NCI-H1694 treated with DMSO at 0.1 percent for 48 hours (cell line): ENCODE measurements at places on chromosomes 16 and 17.

DNA sequence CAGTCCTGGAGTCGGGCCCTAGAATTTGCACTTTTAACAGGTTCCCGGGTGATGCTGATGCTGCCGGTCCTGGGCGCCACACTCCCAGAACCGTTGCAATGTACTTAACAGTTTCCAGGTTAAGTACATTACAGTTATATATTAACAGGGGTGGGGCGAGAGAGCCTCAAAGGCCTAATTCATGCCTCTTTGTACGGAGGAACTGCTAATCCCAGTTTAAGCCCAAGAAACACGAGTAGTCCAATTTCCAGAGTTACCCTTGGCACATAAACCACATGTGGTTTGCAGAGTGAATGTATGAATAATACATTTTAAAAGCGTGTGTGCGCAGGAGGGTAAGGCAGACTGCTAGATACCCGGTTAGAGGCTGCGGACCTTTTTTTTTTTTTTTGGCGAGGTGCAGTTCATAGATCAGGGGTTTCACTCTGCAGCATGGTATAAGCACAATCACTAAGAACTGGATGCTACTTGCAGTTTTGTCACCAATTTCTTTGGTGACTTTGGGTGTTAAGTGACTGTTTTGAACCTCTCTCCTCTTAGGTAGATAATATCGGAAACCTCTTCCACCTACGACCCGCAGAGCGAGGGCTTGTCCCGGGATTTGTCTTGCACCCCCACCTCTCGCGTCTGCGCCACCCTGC is 713 bp downstream of the COX11 start:
- DNase-seq, result no peak

DNA sequence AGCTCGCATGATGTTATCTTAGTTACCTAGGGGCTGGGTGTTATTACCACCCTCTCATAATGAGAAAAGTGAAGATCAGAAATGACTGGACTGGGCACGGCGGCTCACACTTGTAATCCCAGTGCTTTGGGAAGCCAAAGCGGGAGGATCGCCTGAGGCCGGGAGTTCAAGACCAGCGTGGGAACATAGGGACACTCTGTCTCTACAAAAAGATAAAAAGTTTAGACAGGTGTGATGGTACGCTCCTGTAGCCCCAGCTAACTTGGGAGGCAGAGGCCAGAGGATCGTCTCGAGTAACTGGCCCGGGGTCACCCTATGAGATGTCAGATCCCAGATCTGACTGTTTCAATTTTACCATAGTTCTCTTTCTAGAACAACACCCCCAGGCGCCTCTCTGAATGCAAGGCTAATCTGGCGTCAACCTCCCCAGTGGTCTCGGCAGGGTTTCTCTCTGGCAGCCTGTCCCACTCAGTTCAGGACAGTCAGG is 1.9 kb upstream of the CCDC102A start:
- no peak for DNase-seq

DNA sequence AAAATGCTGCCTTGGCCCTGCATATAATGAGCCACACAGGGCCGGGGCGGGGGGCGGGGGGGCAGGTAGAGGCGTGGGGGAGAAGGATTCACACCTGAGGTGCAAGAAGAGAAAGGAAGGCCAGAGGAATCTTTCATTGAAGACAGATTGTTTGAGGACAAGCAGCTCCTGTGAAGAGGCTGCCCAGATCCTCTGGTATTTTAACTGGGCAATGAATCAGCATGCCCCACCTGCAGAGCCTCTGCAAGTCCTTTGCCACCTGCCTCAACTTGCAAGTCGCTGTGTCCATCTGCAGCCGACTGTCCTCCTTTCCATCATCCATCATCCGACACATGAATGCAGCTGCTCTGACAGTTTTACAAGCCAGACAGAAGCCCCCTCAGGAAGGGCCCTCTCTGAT is 1.2 kb upstream of the SOST start:
- no peak for DNase-seq

GRCh38 chr16:6381896-6382295 is 950.7 kb upstream of the RBFOX1 start:
- DNase-seq, result no peak

DNA sequence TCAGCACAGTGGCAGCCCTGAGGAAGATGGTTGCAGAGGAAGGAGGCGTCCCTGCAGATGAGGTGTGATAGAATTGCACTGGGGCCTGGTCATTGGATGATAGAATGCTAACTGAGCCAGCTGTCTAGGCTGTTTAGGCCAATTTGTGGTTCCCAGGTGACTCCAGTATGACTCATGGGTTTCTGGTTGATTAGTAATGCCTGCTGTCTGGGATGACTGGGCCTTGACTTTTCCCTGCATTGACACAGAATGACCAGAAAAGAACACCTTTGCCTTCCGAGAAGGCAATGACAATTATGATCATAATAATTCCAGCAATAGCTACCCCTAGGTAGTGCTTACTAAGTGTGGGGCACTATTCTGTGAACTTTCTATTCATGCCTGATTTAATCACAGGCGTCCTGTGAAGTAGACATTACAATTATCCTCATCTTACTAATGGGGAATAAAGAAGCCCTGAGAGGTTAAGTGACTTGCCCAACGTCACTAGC is 31.5 kb downstream of the USP43 start:
- no peak for DNase-seq

DNA sequence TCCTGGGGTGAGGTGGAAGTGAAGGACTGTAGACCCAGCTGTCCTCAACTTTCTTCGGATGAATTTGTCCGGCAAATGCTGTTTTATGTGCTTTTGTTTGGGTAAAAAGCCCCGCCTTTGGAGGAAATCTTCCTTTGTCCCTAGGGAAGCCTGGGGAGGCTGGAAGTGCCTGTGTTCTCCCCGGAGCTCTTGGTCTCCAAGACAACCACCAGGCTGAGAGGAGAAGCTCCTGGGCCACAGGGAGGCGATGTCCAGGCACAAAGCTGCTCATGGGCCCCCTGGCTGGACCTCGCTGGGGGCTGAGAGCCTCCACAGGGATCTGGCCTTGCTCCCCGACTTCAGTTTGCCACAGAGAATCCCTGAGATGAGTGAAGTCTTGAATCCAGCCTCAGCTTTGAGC is 293.1 kb upstream of the N4BP1 start:
- no peak for DNase-seq

- DNase-seq, result peak; percentile 42
Observed at GRCh38 chr17:45223539-45224528, 2.1 kb downstream of the FMNL1 start.

GRCh38 chr17:78379131-78379491 is 662 bp downstream of the PGS1 start:
- no peak for DNase-seq

GRCh38 chr17:51682115-51682514 is 421.8 kb downstream of the UTP18 start:
- DNase-seq, result no peak

DNA sequence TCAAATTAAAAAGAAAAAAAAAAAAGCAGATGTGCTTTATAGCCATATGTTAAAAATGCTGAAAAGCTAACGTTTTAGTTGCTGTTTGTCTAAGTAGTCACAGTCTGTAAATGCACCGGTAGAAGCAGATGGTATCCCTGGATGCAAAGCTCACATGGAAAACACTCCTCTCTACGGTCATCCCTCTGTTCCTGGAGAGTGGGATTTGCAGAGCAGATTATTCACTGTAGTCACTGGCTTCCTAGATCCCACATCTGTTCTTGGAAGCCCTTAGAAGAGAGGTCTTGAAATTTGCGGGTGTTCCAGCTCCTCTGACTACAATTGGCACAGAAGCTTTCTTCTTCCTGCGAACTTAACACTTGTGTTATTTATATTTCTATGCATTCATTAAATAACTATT is 186.6 kb downstream of the PMP22 start:
- no peak for DNase-seq

DNA sequence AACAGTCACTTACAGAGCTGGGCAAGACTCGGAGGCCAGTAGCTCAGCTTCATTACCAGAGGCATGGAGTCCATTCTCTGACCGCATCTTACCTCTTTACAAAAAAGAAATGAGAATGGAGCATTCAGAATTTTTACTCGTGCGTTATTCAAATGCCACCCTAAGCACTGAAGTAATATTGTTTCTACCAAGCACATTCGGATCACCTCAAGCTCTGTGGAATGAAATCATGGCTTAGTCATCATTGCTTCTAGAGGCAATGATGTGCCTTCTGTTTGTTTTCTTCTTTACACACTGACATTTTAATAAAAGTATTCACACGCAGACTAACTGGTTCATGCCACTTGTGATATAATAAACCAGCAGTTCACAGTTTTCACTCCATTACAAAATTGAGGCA is 206.8 kb downstream of the PHKB start:
- no peak for DNase-seq

DNA sequence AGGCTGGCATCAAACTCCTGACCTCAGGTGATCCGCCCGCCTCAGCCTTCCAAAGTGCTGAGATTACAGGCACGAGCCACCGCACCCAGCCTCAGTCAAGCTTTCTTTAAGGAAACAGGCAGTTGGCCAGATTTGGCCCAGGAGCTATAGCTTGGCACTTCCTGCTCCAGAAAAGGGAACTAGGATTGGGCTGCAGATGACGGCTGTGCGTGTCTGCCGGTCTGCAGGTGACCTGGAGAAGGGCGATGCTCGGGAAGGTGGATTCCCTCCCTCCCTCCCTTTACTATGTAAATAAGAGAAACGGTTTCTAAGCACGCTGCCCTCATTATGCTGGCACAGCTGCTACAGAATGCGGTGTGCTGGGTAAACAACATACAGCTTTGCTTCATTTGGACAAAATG is 215.9 kb downstream of the RPTOR start:
- peak; percentile 78 for DNase-seq

GRCh38 chr16:58114827-58115825 is 14.1 kb downstream of the CFAP20 start:
- DNase-seq, result peak; percentile 2

GRCh38 chr16:2003231-2003826 is 6.3 kb downstream of the ZNF598 start:
- no peak for DNase-seq

DNA sequence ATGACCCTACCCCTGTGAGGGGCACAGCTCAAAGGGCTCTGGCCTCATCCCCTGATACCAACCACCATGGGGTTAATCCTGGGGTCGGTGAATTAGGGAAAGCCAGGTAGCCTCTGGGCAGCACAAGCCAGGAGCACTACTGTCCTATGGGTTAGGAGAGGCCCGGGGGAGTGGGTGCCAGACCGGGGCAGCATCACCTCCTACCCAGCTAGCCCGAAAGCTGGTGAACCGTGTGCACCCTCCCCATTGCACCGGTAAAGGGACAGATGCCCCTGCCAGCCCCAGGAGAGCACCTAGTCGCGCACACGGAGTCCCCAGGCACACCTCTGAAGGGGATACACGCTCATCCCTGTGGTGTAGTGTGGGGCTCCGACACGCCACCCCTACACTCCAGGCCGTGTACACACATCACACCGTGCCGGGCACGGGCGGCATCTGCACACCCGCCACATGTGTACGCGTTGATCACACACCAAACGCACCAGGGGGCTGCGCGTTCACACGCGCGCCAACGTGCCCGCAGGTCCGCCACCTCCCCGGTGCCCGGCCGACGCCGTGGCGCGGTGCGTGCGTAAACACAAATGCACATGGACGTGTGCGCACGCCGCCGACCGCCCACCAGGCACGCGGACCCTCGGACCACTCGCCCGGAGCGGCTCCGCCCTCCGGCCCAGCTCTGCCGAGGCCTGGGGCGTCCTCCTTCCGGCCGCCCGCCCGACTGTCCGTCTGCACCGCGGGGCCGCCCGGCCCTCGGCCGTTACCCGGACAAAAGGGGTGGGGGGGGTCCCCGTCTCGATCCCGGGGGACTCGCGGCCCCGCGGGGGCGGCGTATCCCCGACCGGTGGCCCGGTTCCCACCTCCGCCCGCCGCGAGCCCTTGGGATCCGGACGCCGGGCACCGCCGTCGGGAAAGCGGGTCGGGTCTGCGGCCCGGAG is 785 bp downstream of the UBALD1 start:
- DNase-seq, result no peak

DNA sequence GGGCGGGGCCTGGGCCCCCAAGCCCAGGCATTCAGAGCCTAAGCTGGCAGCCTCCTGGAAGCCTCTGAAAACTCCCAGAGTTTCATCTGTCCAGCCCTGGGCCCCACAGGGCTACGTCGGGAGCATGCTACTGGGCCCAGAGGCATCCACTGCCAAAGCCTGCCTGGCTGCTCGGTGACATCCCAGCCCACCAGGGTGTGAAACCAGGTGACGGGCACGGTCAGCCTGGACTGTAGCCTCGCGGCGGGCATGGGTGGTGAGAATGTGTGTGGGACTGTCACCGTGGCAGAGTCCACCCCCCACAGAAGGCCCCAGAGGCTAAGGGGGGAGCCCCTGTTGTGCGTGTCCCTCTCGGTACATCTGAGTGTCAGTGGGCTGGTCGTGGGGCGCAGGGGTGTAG is 25.6 kb upstream of the AATK start:
- no peak for DNase-seq

DNA sequence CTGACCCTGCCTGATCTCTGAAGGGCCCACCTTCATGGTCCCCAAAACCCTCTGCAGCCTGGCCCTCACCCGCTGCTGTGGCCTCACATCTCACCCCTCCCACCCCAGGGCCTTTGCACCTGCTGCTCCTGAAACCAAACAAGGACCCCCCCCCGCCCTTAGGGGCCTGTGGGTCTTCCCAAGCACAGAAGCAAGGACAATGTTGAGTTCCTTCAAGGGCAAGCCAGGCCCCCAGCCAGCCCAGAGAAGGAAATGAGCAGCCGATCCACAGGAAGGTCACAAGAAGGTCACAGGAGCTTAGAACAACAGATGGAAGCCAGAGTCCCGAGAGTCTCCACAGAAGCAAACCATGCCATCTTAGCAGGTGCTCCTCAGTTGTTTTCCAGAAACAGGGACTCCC is 493 bp upstream of the PDE6G start:
- DNase-seq, result no peak

DNA sequence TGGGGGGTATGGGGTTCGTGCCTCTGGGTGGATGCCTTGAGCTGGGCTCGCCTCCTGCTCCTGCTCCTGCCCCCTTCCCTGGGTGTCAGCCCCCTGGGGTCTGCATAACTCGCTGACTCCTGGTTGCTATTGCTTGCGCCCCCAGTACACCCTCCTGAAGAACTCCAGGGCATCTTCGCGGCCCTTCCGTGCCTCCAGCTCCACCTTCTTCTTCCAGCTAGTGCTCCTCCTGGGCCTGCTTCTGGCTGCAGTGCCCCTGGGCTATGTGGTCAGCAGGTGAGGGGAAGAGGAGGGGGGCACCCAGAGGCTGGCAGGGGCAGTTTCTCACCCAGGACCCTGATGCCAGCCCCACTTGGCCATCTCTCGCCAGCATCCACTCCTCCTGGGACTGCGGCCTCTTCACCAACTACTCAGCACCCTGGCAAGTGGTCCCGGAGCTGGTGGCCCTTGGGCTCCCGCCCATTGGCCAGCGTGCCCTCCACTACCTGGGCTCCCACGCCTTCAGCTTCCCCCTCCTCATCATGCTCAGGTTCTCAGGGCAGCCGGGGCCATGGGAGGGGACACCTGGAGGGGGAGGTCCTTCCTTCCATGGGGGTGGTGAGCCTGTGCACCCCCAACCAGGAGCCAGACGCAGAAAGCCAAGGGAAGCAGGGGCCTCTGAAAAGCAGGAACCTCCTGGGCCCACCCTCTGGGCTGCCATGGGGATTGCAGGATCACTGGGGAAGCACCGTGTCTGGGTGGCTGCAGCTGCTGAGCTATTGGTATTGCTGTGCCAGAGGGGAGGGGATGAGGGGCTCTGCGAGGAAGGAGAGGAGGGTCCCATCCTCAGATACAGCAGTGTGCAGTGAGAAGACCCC is 7.8 kb upstream of the C17orf99 start:
- no peak for DNase-seq

GRCh38 chr16:67805718-67806427 is 487 bp downstream of the RANBP10 start:
- DNase-seq, result no peak

GRCh38 chr16:87845213-87845612 is 24.1 kb downstream of the SLC7A5 start:
- DNase-seq, result no peak
